ENCODE measurements at places on chromosomes 11 and 22. TPM values are rescaled to one million over a fixed set of nuclear protein-coding genes. Genes with fewer than 3 reads are reported as not detected.

SNRPD3 gene
- 72.7 TPM for total RNA-seq

CDC42EP2 gene
- total RNA-seq: 0.79 TPM

PRDM11 gene
- total RNA-seq: 8.7 TPM

RFPL2 gene
- 0.60 TPM for total RNA-seq

GAL gene
- total RNA-seq: not detected

RAB38 gene
- total RNA-seq: 0.49 TPM

POU2AF2 gene
- not detected for total RNA-seq

CCND1 gene
- total RNA-seq: 4.2 TPM

FAM227A gene
- not detected for total RNA-seq

INPP5J gene
- 0.55 TPM for total RNA-seq

FDXACB1 gene
- 6.0 TPM for total RNA-seq

NCR3LG1 gene
- total RNA-seq: 2.6 TPM

RAB36 gene
- total RNA-seq: 0.46 TPM

OR52N4 gene
- 2.3 TPM for total RNA-seq

PLAAT2 gene
- total RNA-seq: not detected

MUC2 gene
- total RNA-seq: 0.12 TPM

CLTCL1 gene
- 1.2 TPM for total RNA-seq

HTR3B gene
- not detected for total RNA-seq

IFT27 gene
- total RNA-seq: 19.1 TPM

SIRT3 gene
- total RNA-seq: 26.3 TPM

SPON1 gene
- total RNA-seq: 38.2 TPM

ANKRD49 gene
- 43.4 TPM for total RNA-seq

MN1 gene
- total RNA-seq: 0.22 TPM

OR52I1 gene
- not detected for total RNA-seq

BIK gene
- 2.7 TPM for total RNA-seq

TSPO gene
- total RNA-seq: 128 TPM

HPX gene
- total RNA-seq: 2.5 TPM

MTCH2 gene
- 30.6 TPM for total RNA-seq

OR5L2 gene
- not detected for total RNA-seq

ZBTB16 gene
- total RNA-seq: 20.5 TPM

HYOU1 gene
- total RNA-seq: 113 TPM

GLYAT gene
- total RNA-seq: not detected

FBLN1 gene
- 1.5 TPM for total RNA-seq

HOATZ gene
- total RNA-seq: not detected

FGF19 gene
- not detected for total RNA-seq

ABCG4 gene
- total RNA-seq: not detected

MIOX gene
- total RNA-seq: 0.36 TPM

KCNC1 gene
- total RNA-seq: not detected

ANKK1 gene
- 1.9 TPM for total RNA-seq

NLRP14 gene
- not detected for total RNA-seq

CRYBB3 gene
- not detected for total RNA-seq

PKDREJ gene
- not detected for total RNA-seq

ARFGAP2 gene
- total RNA-seq: 149 TPM

MFRP gene
- total RNA-seq: not detected

DCHS1 gene
- total RNA-seq: 8.4 TPM

RIC3 gene
- 36.6 TPM for total RNA-seq

APLNR gene
- total RNA-seq: not detected

APOL4 gene
- total RNA-seq: 0.72 TPM

ARHGAP32 gene
- 6.5 TPM for total RNA-seq

SLC22A9 gene
- not detected for total RNA-seq
